GM12891 (cell line): ENCODE measurements at places on chromosomes 13 and 19.

GRCh38 chr19:49395581-49396407, 7.7 kb downstream of the KASH5 start:
- DNase-seq, result no peak

DNA sequence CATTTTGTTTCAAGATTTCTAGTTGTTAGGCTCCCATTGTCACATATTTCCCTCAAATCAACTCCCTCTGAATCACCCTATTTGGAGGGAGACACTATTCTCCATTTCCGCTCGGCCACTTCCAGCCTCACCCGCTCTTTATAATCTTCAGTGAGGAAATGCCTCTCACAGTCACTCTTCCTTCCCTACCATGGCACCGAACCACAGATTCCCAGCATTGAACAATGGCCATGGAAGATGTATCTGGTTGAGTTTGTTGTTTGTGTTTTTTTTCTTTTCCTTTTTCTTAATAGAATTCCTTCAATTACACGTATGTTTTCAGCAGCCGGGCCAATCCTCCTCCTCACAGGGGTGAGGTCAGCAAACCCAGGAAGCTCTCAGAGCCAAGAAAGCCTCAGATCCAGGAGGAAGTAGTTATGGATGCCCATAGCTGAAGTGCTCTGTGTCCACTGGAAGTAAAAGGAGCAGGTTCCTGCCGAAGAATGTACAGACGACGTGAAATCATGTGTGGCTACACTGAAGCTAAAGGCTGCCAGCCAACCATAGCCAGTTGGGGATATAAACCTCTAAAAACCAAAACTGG, 472.1 kb downstream of the FOXO1 start:
- no peak for DNase-seq

DNA sequence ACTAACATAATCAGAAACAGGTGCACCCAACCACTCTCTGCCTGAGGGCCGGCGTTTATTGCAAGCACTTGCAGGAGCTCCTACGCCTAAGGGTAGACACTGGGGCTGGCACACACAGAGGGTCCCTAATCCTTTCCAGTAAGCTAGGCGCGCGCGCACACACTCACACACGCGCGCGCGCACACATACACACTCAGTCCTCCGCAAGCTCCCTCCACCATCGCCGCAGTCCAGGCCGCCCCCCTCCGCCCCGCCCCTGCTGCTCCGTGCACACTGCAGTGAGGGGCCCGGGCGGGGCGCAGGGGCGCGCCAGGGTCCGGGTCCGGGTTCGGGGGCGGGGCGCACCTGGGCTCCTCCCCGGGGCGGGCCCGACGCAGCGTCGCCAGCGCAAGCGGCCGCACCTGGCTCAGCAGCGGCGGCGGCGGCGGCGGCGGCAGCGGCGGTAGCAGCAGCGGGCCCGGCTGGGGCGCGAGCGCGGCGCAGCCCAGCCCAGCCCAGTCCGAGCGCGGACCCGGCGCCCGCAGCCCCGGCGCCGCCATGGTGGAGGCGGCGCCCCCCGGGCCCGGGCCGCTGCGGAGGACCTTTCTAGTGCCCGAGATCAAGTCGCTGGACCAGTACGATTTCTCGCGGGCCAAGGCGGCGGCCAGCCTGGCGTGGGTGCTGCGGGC, at the start of gene CAMSAP3:
Gene CAMSAP3 (plus strand): TSS at position 398 of the 668 bp plus-strand sequence. CDS start 140 bp downstream, at position 538.
- peak; percentile 82 for DNase-seq

GRCh38 chr19:6710273-6711077, 10.0 kb downstream of the C3 start:
- no peak for DNase-seq
